ENCODE measurements at places on chromosomes 11 and 22.

- DNase-seq, result no peak
Observed at GRCh38 chr11:19714022-19714386, 1.4 kb downstream of the NAV2 start.

DNA sequence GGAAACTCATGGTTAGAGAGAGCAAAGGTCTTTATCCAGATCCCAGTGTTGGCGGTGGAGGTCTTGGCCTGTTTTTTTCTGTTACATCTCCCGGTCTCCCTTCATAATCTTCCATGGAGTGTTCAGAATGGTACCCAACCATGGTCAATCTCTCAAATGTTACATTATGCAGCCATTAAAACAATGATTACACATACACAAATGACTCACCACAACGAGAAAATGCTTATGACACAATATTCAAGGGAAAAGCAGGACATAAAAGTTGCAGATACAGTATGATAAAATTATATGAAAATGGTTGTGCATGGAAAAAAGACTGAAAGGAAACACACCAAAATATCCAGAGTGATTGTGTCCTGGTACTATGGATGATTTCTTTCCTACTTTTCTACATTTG is 17.8 kb upstream of the CSNK1E start:
- DNase-seq, result no peak

- no peak for DNase-seq
Observed at GRCh38 chr11:130525307-130525706, 76.9 kb downstream of the ADAMTS15 start.

GRCh38 chr11:201966-202365 is 5.2 kb downstream of the BET1L start:
- DNase-seq, result no peak

DNA sequence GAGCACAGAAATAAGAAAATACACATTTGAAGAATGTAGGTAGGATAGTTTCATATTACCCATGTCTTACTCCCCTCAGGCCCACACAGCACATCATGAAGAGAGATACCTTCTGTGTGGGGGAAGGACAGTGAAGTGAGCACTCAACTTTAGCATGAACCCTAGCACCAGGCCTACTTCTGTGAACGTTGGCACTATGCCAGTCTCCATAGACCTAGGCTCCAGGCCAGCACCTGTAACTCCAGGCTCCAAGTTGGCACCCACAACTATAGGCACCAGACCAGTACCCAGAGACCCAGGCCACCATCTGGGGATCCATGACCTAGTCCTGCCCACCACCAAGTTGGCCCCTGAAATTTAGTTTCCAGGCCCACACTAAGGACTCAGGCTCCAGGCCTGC is 410.9 kb downstream of the INSC start:
- DNase-seq, result no peak

GRCh38 chr22:27585141-27585540 is 216.4 kb downstream of the MN1 start:
- no peak for DNase-seq

GRCh38 chr11:113533425-113533698 is 58.2 kb upstream of the DRD2 start:
- DNase-seq, result no peak

- no peak for DNase-seq
Observed at GRCh38 chr11:64998141-64998540, 1.4 kb upstream of the BATF2 start.

- DNase-seq, result no peak
Observed at GRCh38 chr11:79013509-79013908, 427.3 kb downstream of the TENM4 start.

DNA sequence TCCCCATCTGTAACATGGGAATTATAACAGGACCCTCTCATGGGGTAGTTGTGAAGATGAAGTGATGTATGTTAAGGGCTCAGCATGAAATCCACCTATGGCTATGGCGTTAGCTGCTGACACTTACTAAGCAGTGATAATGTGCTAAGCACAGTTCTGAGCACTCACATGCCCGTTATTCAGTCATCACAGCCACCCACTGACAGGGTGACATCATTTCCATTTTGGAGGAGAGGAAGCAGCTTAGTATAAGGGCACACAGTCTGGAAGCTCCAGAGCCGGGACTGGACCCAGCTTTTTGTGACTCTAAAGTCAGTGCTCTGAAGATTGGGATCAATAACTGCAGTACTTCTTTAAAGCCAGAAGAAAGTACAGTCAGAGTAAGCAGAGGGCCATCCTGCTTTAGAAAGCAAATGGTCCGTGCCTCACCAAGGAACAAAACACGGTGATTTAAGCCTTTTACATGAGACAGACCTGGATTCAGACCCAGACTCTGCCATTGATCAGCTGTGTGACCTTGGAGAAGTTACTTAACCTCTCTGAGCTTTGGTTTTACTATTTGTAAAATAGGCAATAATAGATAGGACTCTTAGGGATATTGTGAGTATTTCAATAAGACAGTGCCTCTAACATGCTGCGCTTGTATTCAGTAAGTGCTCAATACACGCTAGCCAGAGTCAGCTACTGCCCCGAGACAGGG is 61.5 kb downstream of the SGSM1 start:
- no peak for DNase-seq

DNA sequence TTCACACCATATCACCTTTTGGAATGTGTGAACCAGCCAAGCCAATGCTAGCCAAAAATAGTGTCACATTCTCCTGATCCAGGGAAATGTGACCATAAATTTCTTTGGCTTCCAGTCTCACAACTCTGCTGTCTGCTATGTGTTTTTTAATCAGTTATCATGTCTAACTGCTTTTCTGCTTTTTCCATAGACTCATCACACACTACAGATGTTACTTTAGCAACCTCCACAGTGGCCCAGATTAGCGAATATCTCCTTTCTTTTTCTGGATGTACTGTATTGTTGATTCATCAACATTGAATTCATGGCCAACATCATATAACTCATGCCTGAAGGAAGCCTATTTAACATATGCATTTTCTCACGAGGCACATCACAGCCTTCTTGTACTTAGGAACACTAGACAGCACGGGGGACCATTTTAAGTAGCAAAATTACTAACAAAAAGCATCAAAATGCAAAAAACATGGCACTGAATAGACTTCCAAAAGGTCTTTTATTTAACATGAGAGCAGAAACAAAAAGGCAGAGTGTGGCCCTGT is 73.1 kb upstream of the POU2AF2 start:
- DNase-seq, result no peak

GRCh38 chr22:32531228-32531627 is 56.6 kb downstream of the FBXO7 start:
- DNase-seq, result no peak

GRCh38 chr11:75557666-75558494 is 4.2 kb upstream of the SERPINH1 start:
- peak; percentile 91 for DNase-seq

GRCh38 chr22:31604137-31604705 is 57.8 kb downstream of the PISD start:
- no peak for DNase-seq

- no peak for DNase-seq
Observed at GRCh38 chr22:36021606-36022153, 6.9 kb downstream of the RBFOX2 start.

- no peak for DNase-seq
Observed at GRCh38 chr11:2507212-2507901, 62.5 kb downstream of the KCNQ1 start.

- no peak for DNase-seq
Observed at GRCh38 chr11:113701491-113701890, 4.6 kb downstream of the TMPRSS5 start.

DNA sequence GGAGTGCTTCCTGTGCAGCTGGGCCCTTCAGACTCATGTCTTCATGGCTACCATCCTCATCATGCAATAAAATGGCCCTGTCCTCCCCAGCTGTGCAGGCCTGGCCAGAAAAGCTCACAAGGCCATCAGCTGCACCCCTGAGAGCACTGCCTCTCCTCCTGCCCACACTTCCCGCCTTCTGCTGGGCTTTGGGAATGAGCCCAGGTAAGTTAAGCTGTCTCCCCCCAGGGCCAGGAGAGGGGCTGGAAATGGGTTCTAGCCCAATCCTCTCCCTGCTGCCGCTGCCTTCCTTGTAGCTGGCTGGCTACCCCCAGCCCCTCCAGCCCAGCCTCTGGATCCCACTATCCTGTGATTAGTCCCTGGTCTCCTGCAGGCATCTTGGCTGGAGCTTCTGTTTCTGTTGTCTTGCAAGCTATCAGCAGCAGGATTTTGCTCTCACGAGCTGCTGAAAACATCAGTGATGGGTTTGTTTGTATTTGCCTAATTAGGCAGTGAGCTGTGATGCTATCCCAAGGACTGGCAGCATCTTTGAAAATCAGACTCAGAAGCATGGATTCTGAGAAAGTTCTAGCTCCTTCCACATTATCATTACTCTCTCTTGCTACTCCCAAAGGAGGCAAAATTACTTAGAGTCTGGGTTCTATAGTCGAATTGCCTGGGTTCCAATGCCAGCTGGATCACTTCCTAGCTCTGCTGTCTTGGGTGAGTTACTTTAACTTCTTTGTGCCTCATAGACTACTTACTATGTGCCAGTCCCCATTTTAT is 168.1 kb downstream of the ST3GAL4 start:
- DNase-seq, result no peak

DNA sequence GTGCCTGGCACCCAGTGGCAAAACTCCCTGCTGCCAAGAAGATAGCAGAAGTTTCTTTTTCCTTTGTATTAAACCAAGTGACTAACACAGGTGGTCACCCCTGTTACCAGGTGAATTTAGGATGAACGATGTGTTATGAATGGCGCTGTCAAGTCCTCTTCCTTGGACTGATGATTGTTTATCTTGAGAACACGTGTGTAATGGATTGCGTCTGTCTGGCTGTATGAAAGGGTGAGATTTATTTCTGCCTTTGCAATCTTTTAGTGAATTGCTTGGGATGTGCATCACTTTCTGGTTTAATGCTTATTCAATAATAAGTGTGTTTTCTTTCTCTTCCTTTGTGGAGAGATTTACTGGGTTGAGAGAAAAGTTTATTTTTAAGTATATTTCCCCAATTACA is 36.5 kb downstream of the SDHD start:
- DNase-seq, result no peak

DNA sequence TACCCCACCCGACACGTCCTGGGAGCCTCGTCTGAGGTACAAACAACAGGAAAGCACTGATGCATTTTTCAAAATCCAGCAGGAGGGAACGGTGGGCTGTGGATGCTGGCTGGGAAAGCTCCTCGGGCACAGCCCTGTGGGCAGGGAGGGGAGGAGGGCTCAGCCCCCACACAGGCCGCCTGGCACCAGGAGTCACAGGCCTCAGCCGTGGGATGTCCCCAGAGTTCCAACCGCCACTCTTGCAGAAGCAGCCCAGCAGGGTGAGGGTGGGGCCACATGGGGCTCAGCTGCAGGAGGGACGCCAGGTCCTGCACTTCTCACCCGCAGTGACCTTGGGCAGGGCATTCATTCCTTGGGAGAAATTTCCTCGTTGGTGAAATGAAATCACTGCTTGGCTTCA is 274.6 kb downstream of the BRD1 start:
- no peak for DNase-seq

DNA sequence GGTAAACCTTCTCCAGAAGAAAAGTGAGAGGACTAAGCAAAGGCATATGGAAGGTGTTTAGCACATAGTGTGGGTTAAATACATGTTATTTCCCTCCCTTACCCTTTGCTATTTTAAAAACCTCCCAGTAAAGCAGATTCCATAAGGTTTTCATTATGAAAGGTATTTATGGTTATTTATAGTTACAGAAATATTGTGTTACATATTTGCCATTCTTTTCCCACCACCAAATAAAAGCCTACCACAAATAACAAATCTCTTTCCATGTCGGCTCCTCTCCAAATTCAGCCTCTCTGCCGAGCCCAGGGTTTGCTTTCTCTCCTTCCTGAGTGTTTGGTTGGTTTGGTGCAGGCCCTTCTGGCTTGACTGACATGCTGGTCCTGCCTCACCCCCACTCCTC is 64.4 kb downstream of the INSC start:
- no peak for DNase-seq

- no peak for DNase-seq
Observed at GRCh38 chr11:86459002-86459385, 84.3 kb downstream of the CCDC81 start.

GRCh38 chr11:114796954-114797721 is 118.8 kb downstream of the NXPE2 start:
- DNase-seq, result no peak

- no peak for DNase-seq
Observed at GRCh38 chr22:33529424-33530113, 390.7 kb downstream of the LARGE1 start.

- peak; percentile 54 for DNase-seq
Observed at GRCh38 chr22:42993651-42994275, 21.2 kb downstream of the PACSIN2 start.

- no peak for DNase-seq
Observed at GRCh38 chr11:3188496-3189195, 23.5 kb upstream of the OSBPL5 start.

DNA sequence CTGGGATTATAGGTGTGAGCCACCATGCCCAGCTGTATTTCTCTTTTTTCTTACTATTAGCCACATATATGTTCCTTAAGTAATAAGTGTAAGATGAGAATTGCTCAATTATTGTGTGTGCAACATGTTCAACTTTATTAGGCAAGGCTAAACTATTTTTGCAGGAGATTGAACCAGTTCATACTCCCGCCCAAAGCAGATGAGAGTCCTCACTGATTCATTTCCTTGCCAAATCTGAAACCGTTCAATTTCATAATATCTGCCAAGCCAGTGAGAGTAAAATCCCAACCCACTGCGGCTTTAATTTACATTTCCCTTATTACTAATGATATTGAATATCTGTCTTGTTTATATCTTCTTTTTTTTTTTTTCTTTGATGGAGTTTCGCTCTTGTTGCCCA is 48.4 kb downstream of the KCNJ4 start:
- no peak for DNase-seq

DNA sequence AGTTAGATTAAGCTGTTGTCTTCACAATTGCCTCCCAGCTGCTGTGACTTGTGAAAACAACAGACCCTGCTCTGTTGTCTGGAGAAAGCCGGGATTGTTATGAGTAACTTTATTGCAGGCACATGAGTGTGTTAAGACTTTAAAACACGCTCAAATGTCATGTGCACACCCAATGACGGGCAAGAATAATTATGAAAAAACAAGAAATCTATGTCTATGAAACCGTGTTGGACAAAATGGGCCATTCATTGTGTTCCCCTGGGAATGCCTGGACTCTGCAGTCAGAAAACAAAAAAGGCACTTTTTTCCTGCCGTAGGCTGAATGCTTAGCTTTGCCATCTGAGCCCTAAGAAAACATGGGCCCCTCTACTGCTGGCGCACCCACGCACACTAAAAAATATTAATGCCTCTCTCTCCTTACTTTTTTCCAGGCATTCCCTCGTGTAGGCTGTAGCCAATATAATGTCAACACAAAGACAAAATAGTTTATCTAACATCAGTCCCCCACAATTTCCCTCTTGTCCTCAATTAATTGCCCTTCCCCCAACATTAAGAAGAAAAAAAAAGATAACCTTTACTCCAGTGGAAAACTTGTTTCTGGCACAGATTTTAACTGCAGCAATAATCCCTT is 207.9 kb downstream of the SOX6 start:
- no peak for DNase-seq

GRCh38 chr11:133570376-133570775 is 38.1 kb upstream of the OPCML start:
- no peak for DNase-seq

GRCh38 chr22:49077586-49077985 is 750.1 kb downstream of the BRD1 start:
- no peak for DNase-seq

- DNase-seq, result no peak
Observed at GRCh38 chr11:131038597-131038996, 122.3 kb upstream of the SNX19 start.

- DNase-seq, result no peak
Observed at GRCh38 chr11:131737357-131737756, 366.9 kb downstream of the NTM start.

Measured in right lung (tissue), 10 donors.